ENCODE measurements at places on chromosomes 4 and X.
A peak's percentile ranks its signal among the peaks of the same experiment; 100 is the strongest.

GRCh38 chr4:112253382-112254000 is 21.9 kb downstream of the AP1AR start:
- DNase-seq = peak; percentile 42

- peak; percentile 54 for DNase-seq
These were observed 792 bp downstream of the SLC10A4 start for GRCh38 chr4:48483777-48484493.

GRCh38 chrX:103405009-103405333 is 28.6 kb downstream of the BEX3 start:
- no peak for DNase-seq

DNA sequence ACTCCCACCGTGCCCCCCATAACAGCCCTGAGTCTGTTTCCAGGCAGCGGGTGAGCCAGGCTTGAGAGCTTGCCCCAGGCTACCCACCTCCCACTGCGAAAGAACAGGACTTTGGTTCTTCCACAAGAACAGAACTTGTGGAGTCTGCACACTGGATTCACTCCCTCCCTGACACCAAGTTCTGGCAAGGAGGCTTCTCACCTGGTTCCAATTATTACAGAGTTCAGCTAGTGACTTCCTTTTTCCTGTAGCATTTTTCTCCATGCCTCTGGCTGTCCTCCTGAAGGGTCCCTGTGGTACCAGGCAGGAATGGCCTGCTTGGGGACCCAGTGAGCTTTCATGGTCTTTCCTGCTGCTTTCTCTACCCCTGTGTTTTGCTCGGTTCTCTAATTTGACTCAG is 208.6 kb upstream of the SFRP2 start:
- no peak for DNase-seq

DNA sequence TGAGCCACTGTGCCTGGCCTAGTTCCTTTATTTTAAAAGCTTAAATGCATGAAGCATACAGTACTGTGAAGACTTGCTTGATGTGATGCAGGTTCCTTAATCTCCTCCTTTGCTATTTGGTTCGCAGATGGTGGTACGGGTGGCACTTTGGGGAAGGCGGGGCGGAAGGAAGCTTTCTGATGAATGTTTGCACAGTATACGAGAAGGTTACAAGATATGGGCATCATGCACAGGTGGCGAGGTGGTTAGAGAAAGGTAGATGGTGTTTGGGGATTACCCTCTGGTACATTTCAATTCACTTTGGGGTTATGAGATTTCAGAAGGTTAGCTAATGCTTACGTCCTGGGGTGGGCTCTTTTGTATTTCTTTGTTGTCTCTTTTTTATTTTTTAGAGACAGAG is 17.2 kb downstream of the RHOH start:
- DNase-seq = no peak

DNA sequence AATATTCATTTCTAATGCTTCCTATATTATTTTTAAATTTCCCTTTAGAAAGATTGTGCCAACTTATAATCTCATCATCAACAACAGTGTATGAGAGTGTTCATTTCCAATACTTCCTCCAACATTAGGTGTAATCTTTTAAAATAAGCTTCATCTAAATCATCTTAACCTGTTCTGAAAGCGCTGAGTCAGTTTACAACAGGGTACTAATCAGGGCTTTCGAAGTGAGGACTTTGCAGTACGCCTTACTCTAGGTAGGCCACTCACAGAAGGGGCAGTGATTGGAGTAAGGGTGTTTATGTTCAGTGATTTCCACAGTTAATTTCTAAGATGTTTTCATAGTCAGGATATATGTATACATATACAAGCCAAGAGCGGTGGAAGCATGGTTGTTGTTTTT is 87.9 kb downstream of the FRAS1 start:
- no peak for DNase-seq

GRCh38 chr4:78648640-78649363 is 97.2 kb downstream of the ANXA3 start:
- no peak for DNase-seq

GRCh38 chr4:41870035-41870434 is 65.2 kb upstream of the TMEM33 start:
- no peak for DNase-seq

GRCh38 chrX:97358941-97359340 is 475.2 kb downstream of the RPA4 start:
- DNase-seq = no peak

DNA sequence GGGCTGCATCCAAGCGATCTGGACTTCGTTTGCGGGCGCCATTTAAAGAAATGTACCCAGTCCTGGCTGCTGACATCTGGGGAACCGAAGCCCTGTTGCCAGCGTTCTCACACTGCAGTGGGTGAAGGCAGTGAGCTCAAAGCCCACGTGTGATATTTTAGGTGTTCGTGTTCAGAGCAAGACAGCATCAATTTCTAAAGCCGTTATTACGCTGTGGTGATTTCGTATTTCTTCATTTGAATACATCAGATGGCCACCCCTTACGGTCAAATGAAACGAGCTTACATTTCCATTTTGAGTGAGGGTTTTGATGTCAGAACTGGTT is 376 bp upstream of the C4orf36 start:
- DNase-seq = no peak

- DNase-seq = no peak
These were observed 24.6 kb upstream of the MOB1B start for GRCh38 chr4:70877556-70877955.

GRCh38 chrX:97860226-97860625 is 976.5 kb downstream of the RPA4 start:
- no peak for DNase-seq

- DNase-seq = no peak
These were observed 531.8 kb downstream of the IL15 start for GRCh38 chr4:142168181-142168580.

GRCh38 chrX:42930071-42930470 is 152.1 kb upstream of the PPP1R2C start:
- no peak for DNase-seq

DNA sequence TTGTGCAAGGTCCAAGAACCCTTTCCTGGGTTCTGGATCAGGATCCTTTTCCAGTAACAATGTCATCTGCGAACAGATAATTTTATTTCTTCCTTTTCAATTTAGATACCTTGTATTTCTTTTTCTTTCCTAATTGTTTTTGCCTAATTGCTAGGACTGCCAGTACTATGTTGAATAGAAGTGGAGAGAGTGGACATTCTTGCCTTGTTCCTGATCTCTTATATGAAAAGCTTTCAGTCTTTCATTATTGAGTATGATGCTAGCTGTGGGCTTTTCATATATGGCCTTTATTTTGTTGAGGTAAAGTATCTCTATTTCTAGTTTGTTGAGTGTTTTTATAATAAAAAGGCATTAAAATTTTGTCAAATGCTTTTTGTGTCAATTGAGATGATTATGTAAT is 42.2 kb upstream of the SPP1 start:
- peak; percentile 37 for DNase-seq

DNA sequence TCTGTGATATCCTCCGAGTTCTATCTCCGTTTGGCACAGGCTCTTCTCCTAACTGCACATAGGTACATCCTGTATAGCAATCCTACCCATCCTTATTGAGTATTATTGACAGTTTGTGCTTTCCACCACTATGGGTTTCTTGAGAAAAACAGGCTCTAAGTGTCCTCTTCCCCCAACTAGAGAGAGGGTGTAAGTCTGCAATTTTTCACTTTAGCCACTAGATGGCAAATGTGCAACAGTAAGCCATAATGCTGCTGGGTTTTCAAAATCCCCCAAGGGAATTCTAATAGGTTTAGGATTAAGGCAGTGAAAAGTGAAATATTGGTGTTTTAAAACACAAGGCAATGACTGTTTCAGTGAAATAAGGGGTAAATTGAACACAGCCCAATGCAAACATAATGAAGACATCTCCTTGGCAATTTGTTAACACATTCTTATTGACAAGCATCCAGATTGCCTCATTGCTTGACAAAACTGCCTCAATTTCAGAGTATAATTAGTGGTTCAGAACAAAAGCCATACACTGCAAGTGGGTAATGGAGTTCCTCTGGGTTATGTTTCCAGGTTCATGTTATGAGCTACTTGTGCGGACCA is 239.0 kb upstream of the HTR2C start:
- peak; percentile 68 for DNase-seq

DNA sequence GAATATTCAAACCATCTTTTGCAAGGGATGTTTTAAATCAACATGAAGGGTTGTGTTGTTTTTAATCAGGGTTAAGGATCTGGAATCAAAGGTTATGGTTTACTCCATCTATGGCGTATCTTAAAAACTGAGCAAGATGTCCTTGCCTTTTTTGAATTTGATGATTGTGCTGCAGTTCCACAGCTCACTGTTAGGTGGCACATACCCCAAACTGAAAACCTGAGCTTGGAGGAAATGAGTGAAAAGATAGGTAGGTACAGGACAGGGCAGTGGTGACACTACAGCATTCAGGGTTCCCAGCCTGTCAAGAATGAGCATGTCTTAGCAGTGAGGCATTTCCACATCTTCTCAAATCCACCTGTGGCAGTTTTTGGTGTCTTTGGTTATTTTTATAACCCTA is 13.1 kb upstream of the EOLA1 start:
- peak; percentile 45 for DNase-seq

DNA sequence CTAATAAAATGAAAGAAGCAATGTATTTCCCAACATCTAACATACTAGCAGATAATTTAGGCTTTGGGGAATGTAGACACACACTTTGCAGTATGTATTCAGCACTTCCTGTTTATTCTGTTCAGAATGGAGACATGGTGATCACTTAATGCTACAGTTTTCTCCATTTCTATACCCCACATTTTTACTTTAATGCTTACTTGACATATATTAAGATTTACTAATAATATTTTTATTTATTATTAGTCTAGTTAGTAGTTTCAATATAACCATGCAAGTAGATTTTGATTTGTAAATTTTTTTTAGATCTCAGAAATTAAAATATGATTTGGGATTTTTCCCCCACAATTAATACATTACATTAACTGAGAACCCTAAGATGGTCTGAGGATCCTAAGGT is 98.4 kb downstream of the PRSS12 start:
- DNase-seq = no peak
